Mammary epithelial cell (primary cell): ENCODE measurements at places on chromosomes 1 and 21.
A peak's percentile ranks its signal among the peaks of the same experiment; 100 is the strongest.

GRCh38 chr1:20423169-20423795, 62.7 kb downstream of the CAMK2N1 start:
- DNase-seq, result no peak

GRCh38 chr1:229842302-229843255, 216.5 kb downstream of the URB2 start:
- DNase-seq, result no peak

DNA sequence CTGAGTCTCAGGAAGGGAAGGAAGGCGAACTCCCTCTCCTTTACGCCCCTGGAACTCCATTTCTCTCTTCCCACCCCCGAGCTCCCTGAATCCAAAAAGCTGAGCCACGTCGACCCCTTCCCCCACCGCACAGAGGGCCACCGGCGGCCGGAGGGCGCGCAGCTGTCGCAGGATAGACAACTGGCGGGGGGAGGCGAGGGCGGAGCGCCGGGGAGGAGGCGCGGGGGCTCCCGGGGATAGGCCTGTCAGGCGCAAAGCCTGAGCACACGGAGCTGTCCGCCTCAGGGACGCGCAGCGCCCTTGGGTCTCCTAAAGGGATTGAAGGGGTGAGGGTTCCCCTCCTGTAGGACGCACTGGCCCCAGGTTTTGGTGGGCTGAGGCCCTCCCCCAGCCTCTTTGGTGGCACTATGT, 752 bp upstream of the ACTA1 start:
- no peak for DNase-seq

DNA sequence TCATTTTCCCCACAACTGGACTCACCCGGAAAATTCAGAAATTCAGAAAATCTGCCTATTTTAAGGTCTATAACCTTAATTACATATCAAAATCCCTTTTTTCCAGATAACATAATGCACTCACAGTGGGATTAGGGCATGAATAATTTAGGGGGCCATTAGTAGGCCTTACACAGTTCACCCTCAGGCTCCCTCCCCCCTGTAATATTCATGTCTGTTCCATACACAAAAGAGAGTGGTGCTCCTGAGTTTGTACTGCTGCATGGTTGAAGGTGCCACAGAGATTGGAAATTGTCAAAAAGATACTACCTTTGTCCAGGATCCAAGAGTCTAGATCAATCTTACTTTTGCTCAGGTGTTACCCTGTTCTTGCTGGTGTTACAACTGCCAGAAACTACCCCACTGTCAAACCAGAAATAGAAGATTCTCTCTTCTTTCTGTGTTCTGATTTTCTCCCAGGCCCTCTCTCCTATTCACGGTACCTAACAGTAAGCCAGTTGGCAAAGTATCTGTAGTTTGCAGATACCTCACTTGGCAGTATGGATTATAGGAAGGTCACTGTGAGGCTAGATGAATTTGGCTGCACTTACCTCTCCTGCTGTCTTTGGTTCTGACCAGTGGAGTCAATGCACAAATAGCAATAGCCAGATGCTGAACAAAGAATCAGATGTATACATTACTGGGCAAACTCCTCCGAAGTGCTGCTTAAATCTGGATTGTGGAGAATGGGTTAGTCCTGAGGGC, 53.2 kb downstream of the C1orf198 start:
- no peak for DNase-seq

- DNase-seq, result peak; percentile 43
These were observed 13.7 kb downstream of the CSF1 start for GRCh38 chr1:109924316-109924715.
